Gastroesophageal sphincter (tissue), 4 donors: ENCODE measurements at places on chromosomes 7 and 10. TPM values are rescaled to one million over a fixed set of nuclear protein-coding genes. Genes with fewer than 3 reads are reported as not detected.

DNA sequence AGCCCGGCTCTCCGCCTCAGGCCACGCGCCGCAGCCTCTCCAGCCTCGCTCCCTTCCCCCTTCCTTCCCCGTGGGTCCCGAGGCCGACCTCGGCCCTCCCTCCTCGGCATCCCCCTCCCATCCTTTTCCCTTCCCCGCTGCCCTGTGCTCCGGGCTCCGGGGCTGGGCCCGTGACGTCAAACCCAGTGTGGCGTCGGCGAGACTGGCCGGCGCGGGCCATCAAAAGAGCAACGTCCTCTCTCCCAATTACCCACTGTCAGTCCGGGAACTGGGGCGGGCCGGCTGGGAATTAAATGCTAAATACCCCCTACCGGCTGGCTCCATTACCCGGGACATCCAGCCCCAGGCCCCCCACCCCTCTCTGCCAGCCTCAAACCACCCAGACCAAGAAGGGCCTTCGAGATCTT lies 2.6 kb upstream of the GATA3 start:
- ATAC-seq = no peak

- peak; percentile 40 for ATAC-seq
These were observed 26.6 kb downstream of the TBXAS1 start for GRCh38 chr7:139855498-139856270.

DNA sequence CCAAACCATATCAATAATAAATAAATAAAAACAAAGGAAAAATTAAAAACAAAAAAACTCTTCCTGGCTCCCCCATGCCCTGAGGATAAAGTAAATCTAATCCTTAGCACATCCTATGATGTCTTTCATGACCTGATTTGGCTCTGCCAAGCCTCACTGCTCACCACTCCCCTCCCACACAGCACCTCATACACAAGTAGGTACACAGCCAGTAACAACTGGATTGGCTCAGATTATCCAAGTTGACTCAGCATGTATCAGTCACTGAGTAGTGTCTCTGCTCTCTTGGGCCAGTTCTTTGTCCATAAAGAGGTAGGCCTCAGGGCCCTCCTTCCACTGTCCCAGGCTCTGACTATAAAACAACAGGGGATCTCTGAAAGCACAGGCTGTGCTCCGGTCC lies 99.6 kb downstream of the STRA8 start:
- no peak for ATAC-seq

DNA sequence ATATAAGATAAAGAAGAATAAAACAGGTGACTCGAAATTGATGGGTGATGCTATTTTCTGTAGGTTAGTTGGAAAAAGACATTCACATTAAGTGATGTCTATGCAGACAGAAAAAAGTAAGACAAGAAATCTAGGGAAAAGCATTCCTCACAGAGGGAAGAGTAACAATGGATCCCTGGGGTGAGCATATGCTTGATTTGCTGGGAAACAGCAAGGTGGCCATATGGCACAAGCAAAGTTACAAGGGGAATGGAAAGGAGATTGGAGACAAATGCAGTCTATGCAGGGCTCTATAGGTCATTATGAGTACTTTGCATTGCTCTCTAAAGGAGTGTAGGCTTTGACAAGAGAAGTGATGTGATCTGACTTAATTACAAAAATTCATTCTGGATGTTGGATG lies 90.9 kb upstream of the ZNF804B start:
- ATAC-seq = no peak

DNA sequence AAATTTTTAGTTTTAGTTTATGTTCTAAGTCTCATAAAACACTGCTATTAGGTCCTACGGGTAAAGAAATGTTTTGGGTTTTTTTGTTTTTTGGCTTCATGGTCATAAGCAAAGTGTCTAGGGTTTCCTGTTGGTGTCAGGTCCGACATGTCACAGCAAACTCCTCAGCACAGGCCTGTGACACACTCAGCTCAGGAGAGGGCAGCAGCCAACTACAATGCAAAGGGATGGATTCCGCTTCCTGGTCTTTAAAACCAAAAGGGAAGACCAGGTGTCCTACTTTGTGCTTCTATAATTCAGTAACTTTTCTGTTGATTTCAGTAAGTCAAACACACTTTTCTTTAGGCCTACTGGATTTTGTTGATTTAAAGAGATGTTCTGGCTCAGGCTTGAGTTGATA lies 83.8 kb upstream of the MACROH2A2 start:
- ATAC-seq = no peak

- ATAC-seq = no peak
These were observed 707.8 kb downstream of the XPNPEP1 start for GRCh38 chr10:109215291-109216075.

DNA sequence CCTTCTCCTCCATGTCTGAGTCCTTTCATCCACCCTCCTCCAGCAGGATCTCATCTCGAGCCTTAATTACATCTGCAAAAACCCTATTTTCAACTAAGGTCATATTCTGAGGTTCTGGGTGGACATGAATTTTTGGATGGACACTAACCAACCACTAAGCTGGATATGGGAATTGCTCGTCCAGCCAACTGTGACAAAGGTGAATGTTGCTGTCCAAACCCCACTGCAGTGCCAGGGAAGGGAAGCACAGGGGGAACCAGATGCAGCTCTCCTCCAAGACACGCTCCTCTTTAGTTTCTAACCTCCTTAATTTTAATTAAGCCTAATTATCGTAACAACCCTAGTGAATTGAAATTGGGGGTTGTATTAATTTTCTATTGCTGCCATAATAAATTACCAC lies 65.1 kb upstream of the EBF3 start:
- no peak for ATAC-seq

DNA sequence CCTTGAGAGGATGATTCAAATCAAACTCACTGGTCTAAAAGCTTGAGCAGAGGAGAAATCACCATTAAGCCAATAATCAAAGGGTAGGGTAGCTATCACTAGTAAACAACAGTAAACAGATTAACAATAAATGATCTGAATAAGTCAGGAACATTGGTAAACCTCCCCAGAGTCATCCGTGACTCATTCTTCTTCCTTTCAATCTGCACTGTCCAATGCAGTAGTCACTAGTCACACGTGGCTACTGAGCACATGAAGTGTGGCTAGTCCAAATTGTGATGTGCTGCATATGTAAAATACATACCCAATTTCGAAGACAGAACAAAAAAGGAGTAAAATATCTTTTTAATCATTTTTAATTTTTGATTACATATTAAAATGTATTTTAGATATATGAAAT lies 64.0 kb downstream of the ERCC6 start:
- no peak for ATAC-seq

Gene YKT6
- total RNA-seq = 50.2 TPM

DNA sequence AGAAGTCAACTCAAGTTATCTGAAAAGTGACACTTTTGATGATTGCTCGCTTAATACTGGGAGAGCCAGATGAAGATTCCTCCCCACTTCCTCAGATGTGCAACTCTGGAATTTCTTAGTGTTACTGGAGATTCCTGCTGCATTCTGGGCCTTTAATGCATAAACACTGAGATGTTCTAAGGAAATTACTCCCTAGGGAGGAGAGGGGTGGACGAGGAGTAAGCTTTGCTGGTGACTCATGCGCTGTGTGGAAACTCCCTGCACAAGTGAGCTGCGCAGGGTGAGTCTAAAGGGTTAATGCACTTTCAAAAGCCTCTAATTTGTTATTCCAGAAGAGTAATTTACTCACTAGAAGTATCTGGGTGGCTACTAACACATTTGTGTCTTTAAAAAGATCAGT lies 46.3 kb downstream of the EGFR start:
- peak; percentile 87 for ATAC-seq

GRCh38 chr7:36288501-36288900 lies 101.2 kb upstream of the ANLN start:
- no peak for ATAC-seq

Gene TDRD1
- total RNA-seq = not detected

DNA sequence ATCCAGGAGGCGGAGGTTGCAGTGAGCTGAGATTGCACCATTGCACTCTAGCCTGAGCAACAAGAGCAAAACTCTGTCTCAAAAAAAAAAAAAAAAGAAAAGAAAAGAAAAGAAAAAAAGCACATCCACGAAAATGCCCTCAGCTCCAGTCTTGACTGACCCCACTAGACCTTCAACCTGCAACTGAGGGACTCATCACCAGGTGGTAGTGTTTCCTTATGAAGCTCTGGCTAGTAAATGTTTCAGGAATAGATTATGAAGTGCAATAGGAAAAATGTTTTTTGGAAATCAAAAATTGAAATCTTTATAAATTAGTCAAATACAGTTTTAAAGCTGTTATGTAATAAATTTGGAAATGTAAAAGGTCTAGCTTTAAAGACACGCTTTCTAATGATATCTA lies 22.4 kb downstream of the TLL2 start:
- ATAC-seq = no peak

Gene SEMA3A
- total RNA-seq = 61.6 TPM

- ATAC-seq = no peak
These were observed 3.8 kb downstream of the RARRES2 start for GRCh38 chr7:150337659-150338081.

DNA sequence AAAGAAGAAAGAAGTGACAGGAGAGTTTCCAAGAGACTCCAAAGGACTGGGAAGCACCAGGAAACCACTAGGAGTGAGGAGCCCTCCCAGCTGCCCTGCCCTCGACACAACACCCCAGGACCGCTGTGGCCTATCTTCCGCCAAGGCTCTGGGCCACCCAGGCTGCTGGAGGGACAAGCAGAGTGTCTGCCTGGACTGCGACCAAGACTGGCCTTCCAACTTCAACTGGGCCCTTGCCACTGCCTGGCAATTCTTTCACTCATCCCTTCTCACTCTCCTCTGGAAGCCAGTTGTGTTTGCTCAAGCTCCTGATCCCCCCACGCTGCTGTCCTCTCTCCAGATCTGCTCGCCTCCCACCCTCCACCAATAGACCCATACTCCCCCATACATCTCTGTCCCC lies 10.2 kb downstream of the KIAA1549 start:
- ATAC-seq = no peak

Gene FEZF1
- total RNA-seq = not detected

DNA sequence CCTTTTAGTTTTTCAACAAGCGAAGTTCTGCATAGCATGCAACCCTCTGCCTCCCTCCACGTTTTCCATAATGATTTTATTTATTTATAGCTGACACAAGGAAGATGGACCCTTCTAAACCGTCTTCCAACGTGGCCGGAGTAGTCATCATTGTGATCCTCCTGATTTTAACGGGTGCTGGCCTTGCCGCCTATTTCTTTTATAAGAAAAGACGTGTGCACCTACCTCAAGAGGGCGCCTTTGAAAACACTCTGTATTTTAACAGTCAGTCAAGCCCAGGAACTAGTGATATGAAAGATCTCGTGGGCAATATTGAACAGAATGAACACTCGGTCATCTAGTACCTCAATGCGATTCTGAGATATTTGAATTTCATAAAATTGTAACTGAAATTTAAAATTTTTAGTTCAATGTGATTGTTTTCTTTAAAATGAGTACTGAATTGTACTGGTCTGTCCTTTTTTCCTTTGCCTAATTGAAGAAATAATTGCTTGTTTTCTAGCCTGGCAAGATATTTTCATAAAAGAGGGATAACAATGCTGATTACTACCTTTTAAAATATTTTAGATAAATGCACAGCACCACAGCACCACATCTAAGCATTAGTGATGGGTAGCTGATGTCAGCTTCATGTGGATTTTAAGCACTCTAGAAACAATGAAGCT lies 41.5 kb upstream of the SLC39A12 start:
- peak; percentile 53 for ATAC-seq

Gene WNT16
- not detected for total RNA-seq

GRCh38 chr7:42690794-42691639 lies 220.9 kb downstream of the C7orf25 start:
- ATAC-seq = peak; percentile 52

GRCh38 chr7:82286096-82286797 lies 157.3 kb downstream of the CACNA2D1 start:
- no peak for ATAC-seq

DNA sequence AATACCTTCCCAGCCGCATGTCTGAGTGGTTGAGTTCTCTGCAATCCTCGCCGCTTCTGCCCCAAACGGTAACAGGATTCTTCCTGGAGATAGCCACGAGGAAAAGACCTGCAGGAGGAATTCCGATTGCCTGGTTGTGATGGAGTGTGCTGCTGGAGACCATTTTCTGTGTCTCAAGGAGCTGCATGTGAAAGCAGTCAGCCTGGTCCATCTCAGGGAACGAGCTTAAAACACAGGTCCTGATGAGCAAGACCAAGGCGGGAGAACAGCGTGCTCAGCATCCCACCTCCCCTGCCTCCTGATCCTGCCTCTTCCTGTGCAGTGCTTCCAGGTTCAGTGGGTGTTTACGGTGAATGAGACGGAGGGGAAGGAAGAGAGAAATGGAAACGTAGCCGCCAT lies 26.5 kb downstream of the VIPR2 start:
- no peak for ATAC-seq

GRCh38 chr10:71748671-71749191 lies 24.6 kb downstream of the VSIR start:
- peak; percentile 71 for ATAC-seq

GRCh38 chr10:14369906-14370305 lies 39.2 kb upstream of the FRMD4A start:
- ATAC-seq = no peak

GRCh38 chr7:13032084-13032483 lies 344.7 kb downstream of the ARL4A start:
- ATAC-seq = no peak

DNA sequence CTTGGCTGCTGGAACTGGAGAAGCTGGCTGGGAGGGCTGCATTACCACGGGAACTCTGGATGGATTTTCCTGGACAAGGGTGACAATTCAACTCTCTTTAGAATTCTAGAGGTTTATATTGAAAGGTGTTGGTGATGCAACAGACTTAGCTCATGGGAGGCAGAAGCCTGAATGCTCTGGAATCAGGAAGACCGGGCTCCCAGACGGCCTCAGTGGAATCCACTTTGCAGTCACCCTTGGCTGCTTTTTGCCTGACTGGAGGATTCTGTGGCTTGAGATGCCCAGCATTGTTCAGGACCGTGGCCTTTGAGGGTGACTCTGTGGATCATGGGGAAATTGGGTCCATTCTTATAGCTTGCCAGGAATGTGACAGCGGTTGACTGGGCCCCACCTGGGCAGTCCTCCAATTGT lies 32.3 kb downstream of the PYROXD2 start:
- no peak for ATAC-seq

GRCh38 chr7:87267239-87267900 lies 47.8 kb upstream of the TMEM243 start:
- no peak for ATAC-seq

Gene TMEM225B
- total RNA-seq = 2.2 TPM

DNA sequence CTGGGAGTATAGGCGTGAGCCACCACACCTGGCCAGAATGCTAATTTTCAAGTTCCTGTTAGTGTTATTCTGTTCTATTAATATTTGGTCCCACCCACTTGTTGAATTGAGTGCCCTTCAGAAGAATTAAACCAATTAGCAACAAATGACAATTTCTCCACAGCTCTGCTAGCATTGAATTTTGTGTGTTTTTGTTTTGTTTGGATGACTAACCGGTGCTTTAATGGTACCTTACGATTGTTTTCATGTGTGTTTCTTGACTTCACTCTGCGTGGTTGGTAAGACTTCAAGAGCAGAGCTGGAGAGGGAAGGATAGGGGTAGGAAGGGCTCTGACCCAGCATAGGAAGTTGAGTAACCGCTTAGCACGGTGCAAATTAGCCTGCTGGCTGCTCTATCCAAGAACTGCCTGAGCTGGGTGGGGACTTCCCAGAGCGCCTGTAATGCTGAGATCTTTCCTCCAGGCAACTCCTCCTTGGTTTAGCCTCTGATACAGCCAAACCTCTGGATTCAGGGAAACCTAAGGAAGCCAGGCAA lies 4.6 kb downstream of the ARPC1B start:
- peak; percentile 84 for ATAC-seq

- no peak for ATAC-seq
These were observed 28.5 kb upstream of the CFAP46 start for GRCh38 chr10:132970641-132971438.

GRCh38 chr10:110459600-110459999 lies 38.1 kb upstream of the DUSP5 start:
- ATAC-seq = no peak

Gene FAM221A
- total RNA-seq = 4.0 TPM

GRCh38 chr10:15038416-15038815 lies 5.3 kb upstream of the OLAH start:
- ATAC-seq = no peak
